Tongue (tissue), 3 donors: ENCODE measurements at places on chromosomes 7 and 10. TPM values are rescaled to one million over a fixed set of nuclear protein-coding genes. Genes with fewer than 3 reads are reported as not detected.

DNA sequence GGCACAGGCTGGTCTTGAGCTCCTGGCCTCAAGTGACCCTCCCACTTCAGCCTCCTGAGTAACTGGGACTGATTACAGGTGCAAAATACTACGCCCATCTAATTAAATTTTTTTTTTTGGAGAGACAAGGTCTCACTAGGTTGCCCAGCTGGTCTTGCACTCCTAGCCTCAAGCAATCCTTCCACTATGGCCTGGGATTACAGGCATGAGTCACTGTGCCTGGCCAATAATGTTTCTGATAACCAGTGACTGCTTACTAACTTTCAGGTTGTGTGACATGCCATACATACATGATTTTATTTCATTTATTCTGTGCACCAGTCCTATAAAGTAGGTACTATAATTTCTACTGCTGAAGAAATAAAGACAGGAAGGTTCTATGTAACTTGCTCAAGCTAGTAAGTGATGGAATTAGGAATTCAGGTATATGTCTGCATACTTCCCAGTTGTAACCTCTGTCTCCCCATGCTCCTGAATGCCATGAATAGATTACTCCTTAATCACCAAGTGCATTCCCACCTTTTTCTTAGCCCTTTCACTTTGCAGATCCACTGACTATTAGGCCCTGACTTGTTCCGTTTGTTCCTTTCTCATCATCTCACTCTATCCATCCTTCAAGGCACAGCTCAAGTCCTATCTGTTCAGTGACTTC, 28.1 kb downstream of the MCU start:
- no peak for DNase-seq

- no peak for DNase-seq
These were observed 30.3 kb downstream of the MKI67 start for GRCh38 chr10:128095753-128096469.

GRCh38 chr10:132803416-132804210, 17.7 kb upstream of the NKX6-2 start:
- DNase-seq, result no peak

The ITPRID1 gene
- total RNA-seq, result 0.92 TPM

The SYPL1 gene
- 99.0 TPM for total RNA-seq

The CPXM2 gene
- 7.8 TPM for total RNA-seq
